ENCODE measurements at places on chromosomes 2 and 18.
A peak's percentile ranks its signal among the peaks of the same experiment; 100 is the strongest.

- peak; percentile 50 for DNase-seq
Measured at GRCh38 chr18:61992923-61993322, 100.1 kb upstream of the RNF152 start.

DNA sequence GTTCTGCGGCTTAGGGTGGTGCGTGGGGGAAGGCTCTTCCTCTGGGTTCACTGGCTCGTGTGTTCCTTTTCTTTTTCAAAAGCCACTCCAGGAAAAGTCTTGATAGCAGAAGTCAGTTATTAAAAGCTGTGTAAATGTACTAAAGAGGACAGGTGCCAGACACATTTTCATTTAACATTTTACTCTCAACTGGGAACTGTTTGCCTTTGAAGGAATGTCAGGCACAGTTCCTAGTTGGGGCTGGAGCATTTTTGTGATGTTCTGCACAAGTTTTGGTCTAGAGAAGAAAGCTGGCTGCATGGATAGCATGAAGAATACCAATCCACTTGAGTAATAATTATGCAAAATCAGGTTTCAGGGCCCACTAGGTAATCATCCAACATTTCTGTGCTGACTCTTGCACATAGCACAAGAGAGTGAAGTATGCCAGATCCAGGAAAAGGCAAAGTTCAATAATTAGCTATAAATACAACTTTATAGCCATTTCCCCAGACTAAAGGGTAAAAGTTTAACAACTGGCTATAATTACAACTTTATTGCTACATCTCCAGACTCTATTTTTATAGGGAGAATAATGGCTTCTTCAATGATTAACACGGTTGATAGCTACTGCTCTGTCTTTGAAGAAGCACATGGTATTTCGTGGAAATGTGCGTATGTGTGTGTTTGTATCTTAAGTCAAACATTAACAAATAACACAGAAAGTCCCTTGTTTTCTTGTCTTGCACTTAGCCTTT, 16.2 kb downstream of the SCYGR8 start:
- no peak for DNase-seq

DNA sequence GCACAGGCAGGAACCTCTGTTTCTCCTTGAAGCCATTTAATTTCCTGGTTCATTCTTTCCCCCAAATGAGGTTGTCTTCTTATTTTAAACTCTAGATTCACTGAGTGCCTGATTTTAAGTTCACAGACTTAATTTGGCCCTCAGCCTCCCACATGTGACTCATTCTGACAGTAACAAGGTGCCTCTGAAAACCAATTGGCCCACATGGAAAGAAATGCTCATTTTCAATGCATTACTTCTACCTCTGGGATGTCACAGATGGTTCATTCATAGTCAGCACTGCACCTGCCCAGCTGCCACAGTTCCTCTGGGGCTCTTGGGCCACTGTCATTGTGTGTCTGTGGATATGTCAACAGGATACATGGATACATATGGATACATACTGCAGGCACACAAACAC, 140.4 kb upstream of the CAPN13 start:
- no peak for DNase-seq

DNA sequence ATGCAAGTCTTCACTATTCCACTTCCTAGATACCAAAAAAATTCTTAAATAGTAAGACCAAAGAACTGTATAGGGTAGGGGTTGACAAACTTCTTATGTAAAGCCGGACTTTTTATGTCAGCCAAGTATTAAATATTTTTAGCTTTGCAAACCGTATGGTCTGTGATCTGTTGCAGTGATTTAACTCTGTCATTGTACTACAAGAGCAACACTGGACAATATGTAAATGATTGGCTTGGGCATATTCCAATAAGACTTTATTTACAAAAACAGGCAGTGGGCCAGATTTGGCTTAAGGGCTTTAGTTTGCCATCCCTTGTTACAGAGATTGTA, 48.0 kb downstream of the MGAT5 start:
- no peak for DNase-seq

- no peak for DNase-seq
Measured at GRCh38 chr2:47738331-47738730, 44.6 kb upstream of the MSH6 start.

DNA sequence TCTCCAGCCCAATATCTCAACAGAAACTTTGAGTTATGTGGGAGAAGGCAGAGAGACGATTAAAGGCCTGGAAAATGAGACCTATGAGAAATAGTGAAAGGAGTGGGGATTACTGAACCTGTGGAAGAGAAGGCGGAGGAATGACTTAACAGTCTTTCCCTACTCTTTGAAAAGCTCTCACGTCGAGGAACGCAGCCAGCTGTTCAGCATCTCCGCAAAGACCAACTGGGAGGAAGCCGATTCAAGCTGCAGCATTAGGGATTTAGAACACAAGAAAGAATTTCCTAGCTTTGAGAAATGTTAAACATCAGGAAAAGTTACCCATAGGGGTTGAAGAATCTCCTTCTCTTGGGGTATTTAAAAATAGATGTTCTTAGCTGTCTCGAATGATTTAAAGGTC, 233.2 kb upstream of the PARD3B start:
- DNase-seq: no peak

- no peak for DNase-seq
Measured at GRCh38 chr2:103401621-103402020, 639.8 kb downstream of the TMEM182 start.

GRCh38 chr18:37421341-37422077, 144.1 kb downstream of the CELF4 start:
- DNase-seq: no peak

- DNase-seq: no peak
Measured at GRCh38 chr2:171393487-171393886, 40.3 kb downstream of the METTL8 start.

DNA sequence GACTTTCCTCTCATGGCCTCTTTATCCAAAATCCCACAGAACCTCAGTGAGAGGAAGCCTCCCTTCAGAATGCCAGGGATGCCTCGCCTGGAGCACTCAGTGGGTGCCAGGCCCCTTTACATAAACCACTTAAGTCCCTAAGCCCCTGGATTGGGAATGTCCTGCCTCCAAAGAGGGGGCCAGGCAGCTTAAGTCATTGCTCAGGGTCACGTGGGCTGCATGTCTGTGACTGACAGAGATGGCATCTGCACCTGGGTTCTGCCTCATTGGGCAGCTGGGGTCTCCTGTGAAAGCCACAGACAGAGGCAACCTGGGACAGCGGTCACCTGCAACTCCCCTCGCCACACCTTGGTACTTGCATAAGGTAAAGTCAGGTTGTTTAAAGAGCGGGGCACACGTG, 93.5 kb downstream of the MYT1L start:
- DNase-seq: no peak
